ENCODE measurements at places on chromosomes 5 and 9.
A peak's percentile ranks its signal among the peaks of the same experiment; 100 is the strongest.

DNA sequence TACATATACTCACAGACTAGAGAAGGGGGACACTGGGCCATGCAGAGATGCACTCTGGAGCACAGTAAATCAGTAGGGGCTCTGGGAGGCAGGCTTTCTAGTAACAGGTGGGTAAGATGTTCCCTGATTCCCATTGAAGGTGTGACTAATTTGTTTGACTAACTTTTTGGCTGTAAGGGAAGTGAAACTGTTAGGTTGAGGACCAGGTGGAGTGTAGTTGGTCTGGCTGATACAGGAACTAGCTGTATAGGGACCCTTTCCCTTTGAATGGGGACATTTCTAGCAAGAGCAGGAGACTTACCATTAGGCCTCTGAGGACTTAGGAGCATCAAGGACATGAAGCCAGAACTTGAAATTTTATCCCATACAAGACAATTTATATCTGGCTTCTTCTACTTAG is 989.6 kb upstream of the COX7C start:
- no peak for DNase-seq

DNA sequence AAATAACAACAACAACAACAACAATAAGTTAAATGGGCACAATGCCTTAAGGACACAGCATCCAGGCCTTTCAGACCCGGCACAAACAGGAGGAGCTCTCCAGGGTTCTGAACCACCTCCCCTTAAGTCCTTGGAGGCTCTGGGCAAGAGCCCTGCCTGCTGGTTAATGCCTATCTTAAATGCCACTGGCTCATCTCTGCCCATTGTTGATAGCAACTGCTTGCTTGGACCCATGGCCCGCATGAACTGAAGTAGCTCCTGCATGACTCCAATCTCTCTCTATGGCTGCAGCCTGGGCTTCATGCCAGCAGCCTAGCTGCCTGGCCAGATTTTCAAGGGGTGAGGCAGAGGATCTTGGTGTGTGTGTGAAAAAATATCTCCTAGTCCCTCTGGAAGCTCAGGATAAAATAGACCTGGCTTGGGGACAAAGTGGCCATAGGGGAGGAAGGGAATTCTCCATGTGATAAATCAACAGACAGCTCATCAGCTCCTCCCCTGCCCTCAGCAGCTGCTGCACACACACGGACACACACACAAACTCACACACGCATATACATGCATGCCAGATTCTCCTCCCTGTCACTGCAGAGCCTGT is 27.4 kb downstream of the FAM219A start:
- peak; percentile 76 for DNase-seq

DNA sequence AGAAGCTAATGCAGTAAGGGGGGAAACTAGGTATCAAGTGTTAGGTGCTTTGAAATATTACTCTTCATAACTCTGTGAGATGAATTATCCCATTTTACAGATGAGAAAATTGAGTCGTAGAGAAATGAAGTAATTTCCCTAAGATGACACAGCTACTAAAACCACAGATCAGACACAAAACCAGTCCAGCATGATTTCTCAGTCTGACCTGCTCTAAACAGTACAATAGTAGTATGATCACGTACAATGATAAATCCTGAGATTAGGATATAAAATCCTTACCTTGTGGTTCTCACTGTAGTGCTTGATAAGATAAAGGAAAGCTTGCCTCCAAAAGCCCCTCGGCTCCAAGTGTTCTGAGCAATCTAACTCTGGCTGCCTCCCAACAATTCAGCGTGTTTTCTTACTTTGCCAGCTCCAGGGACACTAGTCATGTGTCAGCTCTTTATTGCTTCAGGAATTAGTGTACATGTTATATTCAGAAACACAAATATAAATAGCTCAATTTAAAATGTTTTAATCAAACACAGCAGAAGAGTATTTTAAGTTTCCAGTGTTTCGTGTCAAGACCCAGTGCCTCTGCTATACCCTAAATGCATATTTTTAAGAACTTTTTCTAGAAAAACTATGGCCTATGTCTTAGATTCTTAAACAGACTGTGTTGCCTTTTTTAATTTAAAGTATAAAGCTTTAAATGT is 243.6 kb downstream of the DENND1A start:
- DNase-seq: no peak

DNA sequence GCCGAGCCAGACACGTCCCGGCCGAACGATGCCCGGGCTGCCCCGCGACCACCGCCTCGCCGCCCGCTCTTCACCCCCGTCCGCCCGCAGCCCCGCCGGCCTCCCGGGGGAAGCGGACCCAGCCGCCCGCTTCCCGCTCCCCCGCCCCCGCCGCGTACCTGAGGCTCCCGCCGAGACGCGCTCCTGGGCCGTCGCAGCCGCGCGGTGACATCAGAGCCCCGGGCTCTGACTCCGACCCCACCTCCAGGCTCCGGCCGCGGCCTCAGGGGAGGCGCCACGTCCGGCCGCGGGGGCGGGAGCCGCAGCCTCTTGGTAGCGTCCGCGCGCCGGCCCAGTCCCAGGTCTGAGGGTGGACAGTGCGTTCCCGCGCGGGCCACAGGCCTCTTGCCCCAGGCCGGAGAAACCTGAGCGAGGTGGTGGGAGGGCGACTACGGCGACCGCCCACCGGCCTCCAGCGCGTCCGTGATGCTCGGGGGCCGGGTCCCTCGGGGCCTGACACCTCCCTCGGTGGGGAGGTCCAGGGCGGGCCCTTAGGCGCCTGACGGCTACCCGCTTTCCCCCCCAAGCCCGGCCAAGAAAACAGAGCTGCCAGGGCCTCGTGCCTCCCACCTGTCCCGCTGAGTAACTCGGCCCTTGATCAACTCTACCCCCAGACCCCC is at the start of gene SHROOM1:
SHROOM1 (minus strand) TSS at position 212 of the 659 bp plus-strand sequence. CDS start 4,507 bp downstream, outside the sequence.
- DNase-seq: no peak

GRCh38 chr9:115944166-115944948 is 209.2 kb upstream of the PAPPA start:
- no peak for DNase-seq

DNA sequence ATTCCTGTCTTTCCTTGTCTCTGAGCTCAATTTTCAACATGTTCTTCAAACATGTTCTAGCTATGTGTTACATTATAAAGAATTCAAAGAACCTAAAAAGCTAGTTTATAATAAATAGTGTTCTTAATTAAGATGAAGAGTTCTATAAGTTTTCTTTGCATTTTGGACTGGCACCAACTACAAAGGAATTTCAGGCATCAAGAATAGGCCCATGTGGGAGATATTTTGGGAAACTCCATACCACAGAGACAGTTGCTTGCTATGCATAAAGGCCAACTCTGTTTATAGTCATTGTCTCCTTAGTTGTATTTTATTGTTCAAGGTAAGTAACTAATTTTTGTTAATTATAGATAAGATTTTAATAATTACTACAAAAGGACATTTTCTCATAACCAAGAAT is 4.5 kb downstream of the SLF1 start:
- no peak for DNase-seq

DNA sequence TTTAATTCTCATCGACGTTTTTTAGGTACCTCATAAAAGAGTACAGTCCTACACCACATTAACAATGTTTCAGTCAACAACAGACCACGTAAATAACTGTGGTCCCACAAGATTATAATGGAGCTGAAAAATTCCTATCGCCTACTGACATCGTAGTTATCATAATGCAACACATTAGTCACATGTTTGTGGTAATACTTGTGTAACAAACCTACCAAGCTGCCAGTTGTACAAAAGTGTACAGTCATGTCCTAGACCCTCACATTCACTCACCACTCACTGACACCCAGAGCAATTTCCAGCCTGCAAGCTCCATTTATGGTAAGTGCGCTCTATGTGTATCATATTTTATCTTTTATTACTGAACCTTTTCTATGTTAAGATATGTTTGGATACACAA is 16.8 kb downstream of the GNAQ start:
- DNase-seq: peak; percentile 91

DNA sequence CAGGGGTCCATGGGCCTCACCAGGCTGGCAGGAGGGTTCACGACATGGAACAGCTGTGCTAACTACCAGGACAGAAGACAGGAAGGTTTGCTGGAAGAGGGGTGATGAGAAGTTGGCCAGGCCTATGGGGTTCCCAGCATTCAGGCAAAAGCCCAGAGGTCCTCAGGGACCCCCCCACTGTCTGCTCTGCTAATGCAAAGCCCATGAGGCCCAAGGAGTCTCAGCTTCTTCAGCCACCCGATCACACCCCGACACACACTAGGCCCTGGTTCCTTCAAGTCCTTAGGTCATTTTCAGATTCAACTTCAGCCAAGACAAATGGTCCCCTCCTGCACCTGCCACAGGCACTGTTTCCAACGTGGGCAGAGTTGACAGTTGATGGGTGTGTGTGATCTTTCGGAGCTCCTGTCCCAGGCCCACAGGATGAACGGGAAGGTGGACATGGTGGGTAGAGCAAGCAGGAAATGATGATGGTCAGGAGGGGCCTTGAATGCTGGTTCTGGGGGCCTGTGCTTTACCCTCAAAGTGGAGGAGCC is 20.4 kb downstream of the ADAMTS2 start:
- no peak for DNase-seq

- DNase-seq: no peak
Observed at GRCh38 chr5:31993165-31993961, 180.8 kb downstream of the GOLPH3 start.

DNA sequence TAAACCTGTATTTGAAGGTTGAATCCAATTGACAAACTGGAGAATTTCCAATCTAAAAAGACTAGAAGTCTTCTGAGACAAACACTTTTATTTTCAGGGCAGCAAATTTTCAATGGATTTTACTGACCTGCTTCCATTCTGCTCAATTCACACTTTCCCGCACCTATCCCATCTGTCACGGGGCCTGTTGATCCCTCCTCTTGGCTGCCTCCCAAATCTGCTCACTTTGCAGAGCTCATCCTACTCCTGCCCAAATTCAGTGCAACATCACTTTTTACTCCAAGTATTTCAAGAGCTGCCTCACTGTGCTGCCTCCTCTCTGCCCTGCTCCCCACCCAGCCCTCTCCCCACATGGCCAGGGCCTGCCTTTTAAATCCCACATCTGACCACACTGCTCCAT is 35.1 kb downstream of the GOLM1 start:
- DNase-seq: no peak

DNA sequence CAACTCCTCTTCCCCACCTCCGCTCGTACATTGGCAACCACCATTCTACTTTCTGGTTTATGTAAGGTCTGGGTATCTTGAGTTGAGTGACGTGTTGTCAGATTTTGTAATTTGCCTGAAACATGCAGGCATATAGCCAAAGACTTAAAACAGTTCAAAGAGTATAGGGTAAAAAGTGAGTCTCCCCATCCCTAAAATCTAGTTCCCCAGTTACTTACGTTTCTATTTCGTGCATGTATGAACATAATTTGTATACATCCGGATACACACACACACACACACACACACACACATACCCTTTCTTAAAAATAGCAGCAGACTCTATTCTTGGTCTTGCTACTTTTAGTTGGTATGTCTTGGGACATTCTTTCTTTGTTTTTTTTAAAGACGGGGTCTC is 915 bp downstream of the HSDL2 start:
- peak; percentile 54 for DNase-seq

DNA sequence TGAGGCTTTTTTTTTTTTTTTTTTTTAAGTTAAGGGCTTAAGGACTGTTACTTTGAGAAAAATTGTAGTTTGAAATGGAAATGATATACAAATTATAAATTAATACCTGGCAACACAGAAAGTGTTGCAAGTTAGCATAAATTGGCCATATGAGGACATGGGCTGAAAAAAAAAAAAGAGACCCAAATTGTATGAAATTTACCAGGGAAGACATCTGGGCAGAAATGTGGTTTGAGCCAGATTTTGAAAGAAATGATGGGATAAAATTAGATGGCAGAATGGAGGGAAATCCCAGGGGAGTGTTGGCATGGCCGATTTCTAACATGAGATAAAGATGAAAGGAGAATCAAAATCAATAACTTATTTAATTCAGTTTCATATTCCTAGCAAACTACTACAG is 472.1 kb downstream of the CTNND2 start:
- no peak for DNase-seq

- peak; percentile 77 for DNase-seq
Observed at GRCh38 chr5:132883261-132883834, 9.9 kb downstream of the LEAP2 start.

DNA sequence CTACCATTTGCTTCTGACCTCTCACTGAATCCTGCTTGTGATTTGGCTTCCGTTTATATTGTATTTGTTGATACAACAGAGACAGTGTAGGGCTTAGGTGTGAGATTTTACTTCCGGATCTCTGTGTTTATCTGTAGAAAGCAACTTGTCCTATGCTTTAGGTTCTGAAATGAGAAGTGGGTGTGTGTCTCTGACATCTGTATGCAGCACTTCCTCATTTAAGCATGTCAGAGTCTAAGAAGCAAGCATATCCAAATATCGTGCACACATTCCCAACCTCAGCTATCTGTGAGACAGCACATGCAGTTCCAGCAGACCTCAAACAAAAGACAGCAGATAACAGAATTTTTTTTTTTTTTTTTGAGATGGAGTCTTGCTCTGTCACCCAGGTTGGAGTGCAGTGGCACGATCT is 16.3 kb downstream of the KLF9 start:
- DNase-seq: peak; percentile 98

GRCh38 chr5:16926417-16926816 is 9.7 kb downstream of the MYO10 start:
- no peak for DNase-seq

DNA sequence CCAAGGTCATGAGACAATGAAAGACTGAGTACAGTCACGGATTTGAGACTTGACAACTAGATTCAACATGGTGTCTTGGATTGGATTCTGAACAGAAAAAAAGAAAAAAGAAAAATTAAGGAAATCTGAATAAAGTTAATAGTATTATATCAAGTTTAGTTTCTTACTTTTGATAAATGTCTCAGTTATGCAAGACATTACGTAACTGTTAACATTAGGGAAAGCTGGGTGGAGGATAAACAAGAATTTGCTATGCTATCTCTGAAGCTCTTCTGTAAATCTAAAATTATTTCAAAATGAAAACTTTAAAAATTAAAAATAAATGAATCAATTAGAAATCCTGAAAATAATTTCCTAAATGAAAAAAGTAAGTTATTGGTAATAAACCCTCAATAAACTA is 14.4 kb upstream of the DCAF12 start:
- DNase-seq: no peak

DNA sequence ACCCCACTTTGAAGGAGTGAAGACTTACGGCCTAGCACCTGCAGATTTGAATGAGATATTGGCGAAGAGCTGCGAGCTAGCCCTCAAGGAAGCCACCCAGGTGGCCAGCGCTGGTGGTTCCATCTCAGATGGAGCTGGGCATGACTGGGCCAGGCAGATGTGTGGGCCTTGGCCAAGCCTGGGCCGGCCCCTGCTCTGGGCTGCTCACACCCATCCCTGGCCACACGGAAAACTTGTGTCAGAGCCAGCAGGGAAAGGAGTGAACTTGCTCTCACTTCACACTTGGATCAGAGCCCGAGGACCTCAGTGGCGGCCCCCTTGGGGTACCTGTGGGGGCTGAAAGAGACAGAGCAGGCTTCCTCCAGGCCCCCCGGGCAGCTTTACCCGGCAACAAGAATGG is 44.2 kb downstream of the ROPN1L start:
- no peak for DNase-seq

- no peak for DNase-seq
Observed at GRCh38 chr9:128317629-128318028, 4.6 kb downstream of the TRUB2 start.

DNA sequence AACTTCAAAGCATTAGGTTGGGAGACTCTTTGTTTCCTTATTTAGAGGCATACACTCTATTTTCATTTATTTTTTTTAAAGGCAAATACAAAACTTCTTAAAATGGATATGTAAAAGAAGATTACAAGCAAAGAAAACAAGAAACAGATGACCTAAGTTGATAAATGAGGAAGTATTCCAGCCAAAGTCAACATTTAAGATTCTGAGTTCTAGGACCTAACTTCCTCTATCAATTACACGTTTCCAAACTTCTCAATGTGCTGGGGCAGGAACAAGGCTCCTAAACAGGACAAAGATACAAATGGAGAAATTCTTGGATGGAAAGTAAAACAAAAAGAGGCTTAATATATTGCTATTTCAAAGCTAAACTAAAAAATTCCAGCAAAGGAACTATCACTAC is 89.5 kb downstream of the TLE1 start:
- DNase-seq: no peak

Data from hematopoietic multipotent progenitor cell treated with erythropoietin and hydrocortisone succinate and interleukin-3 and kit ligand, for 8 days (in vitro differentiated cells).